Caco-2 (cell line): ENCODE measurements at places on chromosomes 13 and 19.

GRCh38 chr19:41172297-41173164 is 20.5 kb upstream of the CYP2S1 start:
- peak; percentile 66 for DNase-seq

- DNase-seq: no peak
These were observed 15.3 kb upstream of the ZNF486 start for GRCh38 chr19:20151617-20152145.

DNA sequence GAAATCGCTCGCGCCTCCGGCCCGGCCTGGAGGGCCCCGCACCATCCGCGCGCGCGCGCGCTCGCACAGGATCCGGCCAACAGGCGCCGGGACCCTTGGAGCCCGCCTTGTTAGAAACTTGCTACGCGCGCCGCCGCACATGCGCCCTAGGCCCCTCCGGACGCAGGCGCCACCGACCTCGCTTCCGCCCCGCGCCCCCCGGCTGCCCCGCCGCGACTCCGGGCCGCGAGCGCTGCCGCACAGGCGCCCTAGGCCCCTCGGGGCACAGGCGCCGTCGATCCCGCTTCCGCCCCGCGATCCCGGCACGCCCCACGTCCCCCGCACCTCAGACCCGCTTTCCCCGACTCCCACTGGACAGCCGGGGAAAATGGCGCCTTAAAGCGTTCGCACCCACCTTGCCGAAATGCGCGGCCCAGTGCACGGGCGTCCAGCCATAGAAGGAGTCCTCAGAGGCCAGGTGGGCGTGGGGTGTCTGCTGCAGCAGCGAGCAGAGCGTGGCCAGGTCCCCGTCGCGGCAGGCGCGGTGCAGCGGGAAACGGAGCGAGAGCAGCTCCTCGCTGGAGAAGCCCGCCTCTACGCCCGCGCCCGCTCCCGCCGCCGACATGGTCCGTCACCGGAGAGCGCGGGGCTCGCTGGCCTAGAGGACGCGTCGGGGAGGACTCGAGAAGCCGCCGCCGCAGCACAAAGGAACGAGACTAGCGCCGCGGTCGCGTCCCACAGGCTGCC is 375 bp downstream of the ANKRD10 start:
- peak; percentile 88 for DNase-seq

DNA sequence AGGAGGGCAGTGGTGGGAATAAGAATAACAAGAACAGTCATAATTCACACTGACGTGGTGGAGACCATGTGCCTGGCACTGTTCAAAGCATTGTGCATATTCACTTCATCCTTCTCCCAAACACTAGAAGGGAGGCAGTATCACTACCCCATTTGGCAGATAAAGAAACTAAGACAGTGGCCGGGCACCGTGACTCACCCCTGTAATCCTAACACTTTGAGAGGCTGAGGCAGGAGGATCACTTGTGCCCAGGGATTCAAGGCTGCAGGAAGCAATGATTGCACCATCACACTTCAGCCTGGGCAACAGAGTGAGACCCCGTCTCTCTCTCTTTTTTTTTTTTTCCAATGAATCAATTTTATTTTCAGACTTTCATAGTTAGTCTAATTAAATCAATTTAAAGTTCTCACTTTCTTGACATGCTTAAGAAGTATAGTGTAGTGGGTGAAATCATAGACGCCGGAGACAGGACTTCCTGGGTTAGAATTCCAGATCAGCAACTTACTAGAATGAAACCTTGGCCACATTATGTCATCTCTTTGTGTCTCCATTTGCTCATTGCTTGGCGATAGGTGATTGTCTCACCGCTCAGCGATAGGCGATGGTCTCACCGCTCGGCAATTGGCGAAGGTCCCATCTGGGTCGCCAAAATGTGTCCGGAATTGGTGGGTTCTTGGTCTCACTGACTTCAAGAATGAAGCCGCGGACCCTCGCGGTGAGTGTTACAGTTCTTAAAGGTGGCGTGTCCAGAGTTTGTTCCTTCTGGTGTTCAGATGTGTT is 5.3 kb upstream of the ATG4D start:
- no peak for DNase-seq

- DNase-seq: no peak
These were observed 1099.1 kb upstream of the ATXN8OS start for GRCh38 chr13:69008499-69008898.
